ENCODE measurements at places on chromosomes 6 and 20. TPM values are rescaled to one million over a fixed set of nuclear protein-coding genes. Genes with fewer than 3 reads are reported as not detected.

DNA sequence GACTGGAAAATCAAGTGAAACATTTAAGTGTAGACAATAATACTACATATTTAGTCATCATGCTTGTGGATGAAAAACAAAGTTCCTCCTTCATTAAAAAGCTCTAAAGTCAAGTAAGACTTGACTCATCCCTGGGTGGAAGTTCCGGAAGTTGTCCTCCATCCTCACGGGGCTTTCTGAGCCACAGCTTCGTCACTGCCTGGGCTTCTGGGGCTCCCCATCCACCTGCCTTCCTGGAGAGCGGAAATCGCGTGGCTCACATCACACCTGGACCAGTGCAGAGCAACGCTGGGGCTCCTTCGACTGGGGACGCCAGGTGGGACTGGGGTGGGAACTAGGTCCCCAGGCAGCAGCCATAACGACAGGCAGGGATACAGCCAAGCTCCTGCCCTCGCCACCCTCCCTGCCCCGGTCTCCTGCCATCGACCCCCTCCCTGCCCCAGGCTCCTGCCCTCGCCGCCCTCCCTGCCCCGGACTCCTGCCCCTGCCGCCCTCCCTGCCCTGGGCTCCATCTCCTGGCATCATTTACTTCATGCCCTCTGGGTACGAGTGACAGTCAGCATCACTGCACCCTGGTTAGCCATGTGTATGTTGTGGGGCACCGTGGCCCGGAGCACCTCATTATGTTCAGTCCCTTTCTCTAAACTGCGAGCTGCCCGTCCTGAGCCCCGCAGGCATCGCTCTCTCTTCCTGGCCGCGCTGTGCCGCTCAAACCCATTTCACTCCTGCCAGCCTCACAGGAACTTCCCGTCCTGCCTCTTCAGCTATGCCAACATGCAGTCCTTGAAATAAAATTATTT, 12.9 kb downstream of the THBS2 start:
- no peak for DNase-seq

DNA sequence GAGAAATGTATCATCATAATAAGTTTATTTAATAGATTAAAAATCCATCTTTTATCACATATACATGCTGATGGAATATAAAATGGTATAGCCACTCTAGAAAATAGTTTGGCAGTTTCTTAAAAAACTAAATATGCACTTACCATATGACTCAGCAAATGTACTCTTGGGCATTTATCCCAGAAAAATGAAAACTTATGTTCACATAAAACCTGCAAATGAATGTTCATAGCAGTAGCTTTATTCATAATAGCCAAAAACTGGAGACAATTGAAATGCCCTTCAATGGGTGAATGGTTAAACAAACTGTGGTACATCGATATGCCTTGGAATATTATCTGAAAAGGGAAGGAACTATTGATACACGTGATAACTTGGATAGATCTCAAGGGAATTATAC, 6.4 kb upstream of the NCOA7 start:
- DNase-seq, result no peak

DNA sequence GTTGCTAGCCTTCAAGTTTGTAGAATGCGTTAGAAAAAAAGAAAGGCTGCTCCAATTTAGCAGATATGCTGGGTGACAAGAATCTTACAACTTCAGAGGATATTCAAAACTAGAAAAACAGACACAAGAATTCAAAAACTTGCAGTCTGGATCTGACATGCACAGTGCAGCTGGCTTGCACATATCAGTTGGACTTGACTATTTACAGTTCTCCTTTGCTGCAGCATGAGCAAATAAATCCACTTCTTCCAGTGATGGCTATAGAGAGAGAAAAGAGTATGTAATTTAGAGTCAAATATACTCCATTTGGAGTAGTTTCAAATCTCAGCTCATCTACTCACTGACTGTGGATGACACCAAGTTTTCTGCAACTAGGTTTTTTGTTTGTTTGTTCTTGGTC, 247.0 kb downstream of the RIMS1 start:
- DNase-seq, result no peak

DNA sequence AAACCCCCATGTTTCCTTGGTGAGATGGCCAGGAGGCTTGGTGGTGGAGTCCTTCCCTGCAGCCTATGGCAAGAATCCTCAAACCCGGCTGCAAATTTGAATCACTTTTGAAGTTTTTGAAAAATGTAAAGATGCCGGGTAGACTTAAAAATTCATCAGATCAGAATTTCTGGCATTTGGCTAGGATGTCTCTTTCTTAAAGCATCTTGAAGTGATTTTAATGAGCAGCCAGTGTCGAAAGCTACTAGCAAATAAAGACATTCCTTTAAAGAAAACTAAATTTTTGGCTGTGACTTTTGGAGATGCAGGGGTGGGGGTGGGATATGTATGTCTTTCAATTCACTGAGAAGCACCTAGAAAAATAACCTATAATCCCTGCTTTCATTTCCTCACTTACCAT, 25.6 kb upstream of the NOX3 start:
- DNase-seq, result no peak

GRCh38 chr6:121828146-121828886, 392.9 kb downstream of the GJA1 start:
- no peak for DNase-seq

BPI gene
- not detected for total RNA-seq

EPHA7 gene
- total RNA-seq, result 1.0 TPM

Measured in epithelial cell of proximal tubule (primary cell).